AG09309 (cell line): ENCODE measurements at places on chromosomes 6 and 20.

DNA sequence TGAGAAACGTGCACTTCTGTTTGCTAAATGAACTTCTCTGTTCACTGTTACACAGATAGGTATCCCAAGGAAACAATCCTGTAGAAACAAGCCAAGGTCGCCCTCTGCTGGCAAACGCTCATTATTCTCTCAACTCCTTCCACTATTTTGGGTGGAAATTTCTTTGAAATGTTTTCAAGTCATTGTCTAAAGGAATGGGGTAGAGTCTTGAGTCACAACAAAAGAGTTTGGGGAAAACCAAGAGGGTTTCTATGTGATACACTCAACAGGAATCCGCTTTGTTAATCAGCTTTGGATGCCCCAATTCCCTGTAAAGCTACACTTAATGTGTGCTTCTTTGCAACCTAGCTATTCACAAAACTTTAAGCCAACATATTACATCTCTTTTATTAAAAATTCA is 4.6 kb upstream of the RAE1 start:
- DNase-seq: peak; percentile 64

- no peak for DNase-seq
Measured at GRCh38 chr6:69289689-69290495, 506.9 kb downstream of the LMBRD1 start.

DNA sequence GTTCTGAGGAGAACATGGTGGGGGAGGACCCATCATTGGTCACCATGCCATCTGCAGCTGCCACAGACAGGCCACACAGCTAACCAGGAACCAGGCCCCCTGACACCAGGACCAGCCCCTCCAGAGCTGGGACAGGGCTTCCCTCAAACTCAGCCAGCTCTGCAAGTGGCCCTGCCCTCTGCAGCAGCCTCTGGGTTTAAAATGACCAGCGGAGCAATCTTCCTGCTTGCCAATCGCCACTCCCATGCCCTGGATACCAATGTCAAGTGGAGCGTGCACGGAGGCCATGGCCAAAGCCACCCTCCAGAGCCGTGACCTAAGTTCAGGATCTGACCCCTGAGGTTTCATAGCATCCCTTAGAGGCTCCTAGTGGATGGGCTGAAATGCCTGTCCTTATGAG is 199.4 kb downstream of the SYNDIG1 start:
- DNase-seq: no peak

GRCh38 chr6:79989641-79990040 is 14.8 kb upstream of the TTK start:
- no peak for DNase-seq

- no peak for DNase-seq
Measured at GRCh38 chr6:127207591-127208120, 59.0 kb upstream of the RNF146 start.

DNA sequence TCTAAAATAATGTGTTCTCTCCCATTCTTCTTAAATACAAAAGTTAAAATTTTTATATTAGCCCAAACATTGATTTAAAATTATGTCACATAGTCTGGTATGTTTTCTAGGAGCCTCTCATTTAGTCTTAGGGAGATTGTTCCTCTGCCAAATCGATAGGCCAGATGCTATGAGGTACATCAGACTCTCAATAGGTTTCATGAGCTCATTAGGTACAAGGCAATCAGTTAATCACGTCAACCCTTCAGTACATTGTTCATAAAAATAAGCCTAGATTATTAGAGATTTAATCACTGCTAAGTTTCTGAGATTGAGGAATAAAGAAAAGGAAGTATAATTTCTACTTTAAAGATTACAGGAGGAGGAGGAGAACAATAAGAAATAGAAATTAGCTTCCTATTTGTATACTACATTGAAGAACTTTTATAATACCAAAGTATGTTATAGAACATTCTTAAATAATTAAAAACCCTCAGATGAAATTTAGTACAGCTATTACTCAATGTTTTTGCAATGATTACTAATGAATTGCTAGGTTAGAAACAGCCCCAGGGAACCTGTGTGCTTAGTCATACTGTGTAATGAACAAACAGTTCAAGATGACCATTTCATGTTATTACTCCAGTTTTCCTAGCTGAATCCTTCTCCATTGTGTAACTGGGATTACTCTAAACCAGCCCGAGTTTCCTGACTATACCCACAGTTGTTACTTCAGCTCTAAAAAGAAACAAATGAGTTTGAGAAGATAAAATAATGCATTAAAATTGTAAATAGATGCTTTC is 117.0 kb downstream of the BMP5 start:
- DNase-seq: peak; percentile 87

GRCh38 chr20:53867741-53868351 is 202.5 kb downstream of the BCAS1 start:
- no peak for DNase-seq

GRCh38 chr20:20782755-20783154 is 70.3 kb upstream of the RALGAPA2 start:
- no peak for DNase-seq

GRCh38 chr6:135936606-135937005 is 85.1 kb downstream of the PDE7B start:
- peak; percentile 77 for DNase-seq

DNA sequence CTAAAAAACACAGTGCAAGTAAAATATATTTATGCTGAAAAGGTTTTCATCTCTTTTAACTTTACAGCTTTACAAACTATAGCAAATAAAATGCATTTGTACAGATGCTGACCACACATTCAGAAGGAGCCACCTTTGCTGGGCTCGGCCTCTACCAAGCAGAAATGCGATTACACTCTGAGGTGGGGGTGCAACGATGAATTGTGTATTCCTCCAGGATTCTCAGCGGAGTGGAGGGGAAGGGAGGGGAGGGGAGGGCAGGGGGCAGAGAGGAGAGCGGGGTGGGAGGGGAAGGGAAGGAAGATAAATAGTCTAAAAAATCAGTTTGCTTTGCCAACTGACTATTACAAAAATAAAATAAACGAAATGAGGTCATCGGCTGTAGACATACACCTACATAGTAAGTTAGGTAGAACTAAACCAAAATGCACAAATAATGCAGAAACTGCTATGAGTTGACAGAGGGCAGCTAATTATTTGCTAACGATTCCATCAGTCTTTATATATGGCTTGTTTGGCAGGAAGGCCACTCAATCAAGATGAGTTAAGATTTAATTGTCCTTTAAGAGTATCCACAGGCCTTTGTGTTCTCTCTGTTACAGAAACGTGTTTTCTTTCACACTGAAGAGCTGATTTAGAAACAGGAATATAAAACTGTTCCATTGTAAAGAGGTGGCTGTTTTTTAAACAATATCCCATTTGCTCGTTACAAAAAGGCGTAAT is 90.1 kb downstream of the TAF4 start:
- no peak for DNase-seq

GRCh38 chr6:4800662-4801061 is 24.5 kb downstream of the CDYL start:
- DNase-seq: no peak

DNA sequence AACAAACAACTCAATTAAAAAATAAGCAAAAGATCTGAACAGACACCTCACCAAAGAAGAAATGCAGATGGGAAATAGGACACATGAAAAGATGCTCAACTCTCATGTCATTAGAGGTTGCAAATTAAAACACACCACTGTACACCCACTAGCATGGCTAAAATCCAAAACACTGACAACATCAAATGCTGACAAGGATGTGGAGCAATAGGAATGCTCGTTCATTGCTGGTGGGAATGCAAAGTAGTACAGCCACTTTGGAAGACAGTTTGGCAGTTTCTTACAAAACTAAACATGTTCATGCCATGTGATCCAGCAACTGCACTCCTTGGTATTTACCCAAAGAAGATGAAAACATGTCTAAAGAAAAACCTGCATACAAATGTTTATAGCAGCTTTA is 47.2 kb downstream of the CDK19 start:
- no peak for DNase-seq

DNA sequence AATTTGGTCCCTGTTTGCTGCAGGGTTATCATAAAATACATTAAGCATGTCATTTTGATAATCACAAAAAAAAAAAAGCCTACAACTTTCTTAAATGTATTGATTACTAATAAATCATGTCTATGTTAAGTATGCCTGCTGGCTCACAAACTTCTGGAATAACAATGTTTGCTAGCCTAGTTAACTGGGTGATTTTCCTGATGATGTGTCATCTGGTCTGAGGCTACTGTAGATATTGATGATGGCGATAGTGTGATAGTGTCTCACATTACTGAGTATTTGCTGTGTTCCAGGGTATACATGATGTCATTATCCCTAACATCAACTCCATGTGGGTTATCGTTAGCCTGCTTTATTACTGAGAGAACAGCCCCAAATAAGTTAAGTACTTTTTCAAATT is 86.2 kb upstream of the VSTM2L start:
- DNase-seq: no peak

GRCh38 chr6:35081426-35081851 is 59.7 kb downstream of the TCP11 start:
- no peak for DNase-seq

DNA sequence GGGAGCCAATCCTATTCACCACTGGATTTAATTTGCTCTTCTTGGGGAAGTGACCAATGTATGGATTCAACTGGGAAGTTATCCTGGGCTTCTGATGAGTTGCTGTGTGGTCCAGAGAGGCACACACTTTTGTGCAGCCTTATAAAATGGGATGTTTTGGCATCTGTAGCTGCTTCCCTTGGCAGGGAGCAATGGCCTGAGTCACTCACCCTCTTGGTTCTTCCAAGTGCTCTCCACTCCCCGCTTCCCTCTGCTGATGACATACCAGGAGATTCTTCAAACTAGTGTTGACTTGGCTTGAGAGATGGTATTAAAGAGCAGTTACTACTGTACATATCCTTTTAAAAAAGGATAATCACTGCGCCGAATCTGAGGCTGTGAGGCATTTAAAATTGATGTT is 105.8 kb downstream of the JARID2 start:
- peak; percentile 80 for DNase-seq

GRCh38 chr6:45772886-45773495 is 242.7 kb downstream of the CLIC5 start:
- DNase-seq: no peak

DNA sequence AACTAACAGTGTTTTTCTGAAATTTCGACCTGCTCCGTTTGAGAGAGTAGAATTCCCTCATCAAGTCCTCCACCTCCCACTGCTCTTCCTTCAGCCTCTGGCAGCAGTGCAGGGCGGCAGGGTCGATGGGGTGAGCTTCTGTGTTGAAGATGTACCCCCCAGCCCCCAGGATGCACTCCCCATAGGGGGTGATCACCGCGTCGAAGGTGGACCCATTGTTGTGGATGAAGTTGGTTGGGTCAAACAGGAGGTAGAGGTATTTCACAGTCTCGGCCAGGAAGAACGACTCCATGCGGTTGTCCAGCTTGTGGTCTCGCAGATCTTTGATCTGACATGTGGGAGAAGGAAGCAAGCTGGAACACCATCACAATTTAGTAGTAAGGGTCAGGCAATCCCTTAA is 23.0 kb upstream of the TRPC4AP start:
- no peak for DNase-seq

DNA sequence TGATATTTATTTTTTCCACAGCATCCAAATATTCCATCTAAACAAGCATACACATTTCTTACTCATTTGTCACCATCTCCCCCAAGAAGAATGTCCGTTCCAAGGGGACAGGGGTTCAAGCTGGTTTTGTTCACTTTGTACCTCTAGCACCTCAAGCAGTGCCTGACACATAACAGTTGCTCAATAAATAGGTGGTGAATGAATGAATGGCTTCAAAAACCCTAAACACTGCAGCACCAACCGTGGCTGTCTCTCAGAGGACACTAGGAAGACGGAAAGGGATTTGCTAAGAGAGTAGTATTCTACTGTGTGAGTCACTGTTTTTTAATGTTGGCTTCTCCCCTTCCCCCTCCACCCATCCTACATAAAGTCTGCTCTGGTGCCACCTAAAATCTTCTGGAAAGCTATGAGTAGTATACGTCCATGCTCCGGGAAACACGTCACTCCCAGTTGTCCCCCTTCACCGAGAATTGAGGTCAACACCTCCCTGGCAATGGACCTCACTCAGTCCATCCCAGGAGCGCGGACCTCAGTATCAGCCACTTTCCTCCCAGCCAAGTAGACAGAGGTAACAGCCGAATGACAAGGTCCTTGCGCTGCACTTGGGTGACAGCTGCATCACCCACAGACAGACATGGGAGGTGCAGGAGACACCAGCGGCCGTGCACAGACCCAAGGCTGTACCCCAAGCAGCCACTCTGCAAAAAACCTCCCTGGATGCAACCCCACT is 107.4 kb downstream of the PREX1 start:
- no peak for DNase-seq

GRCh38 chr6:113004054-113004453 is 656.9 kb downstream of the RFPL4B start:
- DNase-seq: no peak
